ENCODE measurements at places on chromosomes 12 and 14. TPM values are rescaled to one million over a fixed set of nuclear protein-coding genes. Genes with fewer than 3 reads are reported as not detected.
A peak's percentile ranks its signal among the peaks of the same experiment; 100 is the strongest.

BCL11B gene
- 2.3 TPM for total RNA-seq

ACOT6 gene
- total RNA-seq, result not detected

PDE3A gene
- total RNA-seq, result 5.5 TPM

- DNase-seq, result no peak
- H3K36me3 ChIP-seq, result no peaks in the 10 kb centered on the region
- H3K27ac ChIP-seq, result no peak overlapping the region
- H3K27me3 ChIP-seq, result peaks cover 6% of the 10 kb centered on the region
These were observed 19.9 kb downstream of the COL2A1 start for GRCh38 chr12:47984331-47984801.

DNA sequence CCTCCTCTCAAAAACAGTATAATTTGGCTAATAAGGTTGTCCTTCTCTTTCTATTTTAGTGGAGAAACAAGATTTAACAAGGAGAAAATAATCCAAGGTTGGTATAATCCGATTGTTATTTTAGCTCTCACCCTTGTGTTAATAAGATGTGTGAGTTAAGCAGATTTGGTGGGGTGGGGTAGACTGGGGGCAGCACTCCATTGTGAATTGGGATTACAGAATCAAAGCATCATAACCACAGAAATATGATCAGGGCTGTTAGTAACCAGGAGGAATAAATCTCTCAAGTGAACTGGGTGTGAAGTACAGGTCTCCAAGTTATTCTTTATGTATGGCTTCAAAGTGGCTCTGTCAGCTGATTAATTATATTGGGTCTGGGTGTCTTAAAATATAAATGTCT, 10.2 kb downstream of the TIGAR start:
- H3K4me3 ChIP-seq, result no peak overlapping the region
- no peak overlapping the region for H3K27ac ChIP-seq
- H3K4me1 ChIP-seq, result no peaks in the 10 kb centered on the region
- H3K27me3 ChIP-seq, result no peaks in the 10 kb centered on the region

DNA sequence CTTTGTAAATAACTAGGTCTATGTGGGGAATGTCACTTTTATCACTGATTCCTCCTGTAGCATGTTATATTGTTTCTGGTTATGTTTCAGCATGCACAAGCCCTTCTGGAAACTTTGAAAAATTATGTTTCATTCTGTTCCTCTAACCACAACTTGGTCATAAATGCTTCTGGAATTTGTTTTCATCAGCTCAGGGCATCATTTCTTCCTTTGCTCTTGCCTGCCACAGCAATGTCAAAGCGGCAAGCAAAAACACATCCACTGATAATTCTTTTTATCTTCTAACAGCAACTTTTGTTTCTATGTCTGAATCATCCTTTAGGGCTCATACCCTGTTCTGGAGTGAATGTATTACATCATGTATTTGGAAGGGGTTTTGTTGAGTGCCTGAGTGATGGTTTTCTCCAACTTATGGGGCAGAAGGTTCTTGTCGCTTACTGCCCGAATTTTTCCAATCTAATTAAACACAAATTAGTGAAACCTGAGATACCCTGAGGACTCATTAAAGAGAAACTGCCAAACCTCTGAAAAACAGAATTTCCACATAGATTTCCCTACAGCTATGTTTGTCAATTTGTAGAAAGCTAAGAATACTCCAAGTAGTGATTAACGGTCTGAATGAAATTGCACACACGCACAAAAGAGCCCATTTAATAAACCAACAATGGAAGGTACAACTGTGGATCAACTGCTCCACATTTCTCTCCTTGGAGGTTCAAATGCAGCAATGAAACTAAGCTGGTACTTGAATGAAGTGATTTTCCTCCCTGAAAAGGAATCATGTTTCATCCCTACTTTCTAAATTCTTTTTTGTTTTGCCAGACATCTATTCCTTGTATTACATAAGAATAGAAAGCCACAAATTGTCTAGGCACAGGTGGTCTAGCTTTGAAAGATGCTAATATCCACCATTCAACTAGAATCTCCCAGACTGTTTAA, 173.5 kb upstream of the KRR1 start:
- H3K4me3 ChIP-seq, result no peak overlapping the region
- H3K27ac ChIP-seq, result no peak overlapping the region
- no peaks in the 10 kb centered on the region for H3K27me3 ChIP-seq
- no peaks in the 10 kb centered on the region for H3K4me1 ChIP-seq

DNA sequence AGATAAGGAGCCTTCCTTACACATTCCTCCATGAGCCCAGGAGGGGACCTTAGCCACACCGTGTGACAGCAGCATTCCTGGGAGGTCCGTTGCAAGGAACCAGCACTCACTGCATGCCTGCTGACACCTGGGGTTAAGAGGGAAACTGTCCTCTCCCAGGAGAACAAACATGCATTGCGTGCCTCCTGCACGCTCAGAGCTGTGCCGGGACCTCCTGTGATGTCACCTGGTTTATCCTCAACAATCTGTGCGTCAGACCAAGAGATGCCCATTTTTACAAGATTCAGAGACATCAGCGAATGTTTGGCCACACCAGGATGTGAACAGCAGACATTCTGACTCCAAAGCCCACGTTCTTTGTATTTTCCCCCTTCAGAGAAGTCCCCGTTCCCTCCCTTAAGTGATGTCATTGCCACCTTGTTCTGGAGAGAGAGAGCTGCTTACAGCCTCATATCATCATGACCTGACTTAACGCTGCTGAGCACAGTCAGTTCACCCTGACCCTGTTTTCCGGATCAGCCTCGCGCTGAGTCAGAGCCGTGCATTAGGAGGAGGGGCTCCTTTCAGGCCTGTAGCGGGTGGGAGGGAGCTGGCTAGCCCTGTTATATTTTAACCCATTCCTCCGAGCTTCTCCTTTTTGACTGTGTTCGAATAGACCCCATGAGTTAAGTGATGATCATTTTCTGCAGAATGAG, 36.2 kb downstream of the TMEM120B start:
- H3K36me3 ChIP-seq, result peaks cover 11% of the 10 kb centered on the region
- H3K4me3 ChIP-seq, result no peak overlapping the region
- peaks cover 9% of the 10 kb centered on the region for H3K4me1 ChIP-seq
- DNase-seq, result no peak

GRCh38 chr14:54718046-54718445, 151.1 kb downstream of the SAMD4A start:
- no peak overlapping the region for H3K27ac ChIP-seq
- H3K4me1 ChIP-seq, result peaks cover 22% of the 10 kb centered on the region
- H3K27me3 ChIP-seq, result no peaks in the 10 kb centered on the region
- H3K4me3 ChIP-seq, result no peak overlapping the region
- DNase-seq, result no peak

GRCh38 chr14:52259434-52259833, 8.1 kb upstream of the PTGDR start:
- H3K27ac ChIP-seq, result no peak overlapping the region
- H3K27me3 ChIP-seq, result no peaks in the 10 kb centered on the region
- H3K4me1 ChIP-seq, result no peaks in the 10 kb centered on the region
- no peak overlapping the region for H3K4me3 ChIP-seq
- DNase-seq, result no peak

GRCh38 chr12:55515696-55516095, 23.5 kb downstream of the OR6C68 start:
- H3K4me3 ChIP-seq, result no peak overlapping the region
- H3K27ac ChIP-seq, result no peak overlapping the region
- no peak for DNase-seq
- H3K4me1 ChIP-seq, result no peaks in the 10 kb centered on the region
- no peaks in the 10 kb centered on the region for H3K36me3 ChIP-seq
- H3K27me3 ChIP-seq, result no peaks in the 10 kb centered on the region

- H3K27ac ChIP-seq, result no peak overlapping the region
- DNase-seq, result no peak
- no peak overlapping the region for H3K4me3 ChIP-seq
- no peaks in the 10 kb centered on the region for H3K36me3 ChIP-seq
- H3K4me1 ChIP-seq, result no peaks in the 10 kb centered on the region
These were observed 64.0 kb upstream of the DIO2 start for GRCh38 chr14:80275208-80275850.

DNA sequence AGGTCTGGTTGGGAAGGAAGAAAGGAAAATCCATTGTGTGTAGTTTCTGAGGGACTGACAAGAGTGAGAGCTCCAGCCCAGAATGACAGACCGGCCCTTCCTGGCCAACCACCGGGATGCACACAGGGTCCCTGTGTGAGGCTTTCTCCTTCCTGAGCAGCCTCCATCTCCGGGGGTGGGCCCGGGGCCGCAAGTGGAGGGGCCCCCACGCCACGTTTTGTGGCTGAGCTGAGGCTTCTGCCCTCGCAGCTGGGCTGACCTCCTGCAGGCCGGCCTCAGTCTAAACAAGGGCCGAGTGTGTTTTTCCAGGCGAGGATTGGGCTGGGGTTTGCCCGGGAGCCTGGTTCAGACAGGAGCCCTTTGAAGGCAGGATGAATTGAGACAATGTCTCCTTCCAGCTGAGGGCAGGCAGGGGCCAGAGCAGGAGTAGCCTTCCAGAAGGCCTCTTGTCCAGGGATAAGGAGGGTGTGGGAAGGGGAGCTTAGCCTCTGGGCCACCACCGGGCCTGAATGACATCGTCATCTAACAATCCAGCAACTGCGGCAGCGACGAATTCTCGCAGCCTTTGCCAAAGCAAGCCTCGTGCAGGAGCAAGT, 96.5 kb upstream of the NCOR2 start:
- peaks cover 23% of the 10 kb centered on the region for H3K4me1 ChIP-seq
- H3K27me3 ChIP-seq, result no peaks in the 10 kb centered on the region
- DNase-seq, result no peak
- H3K27ac ChIP-seq, result no peak overlapping the region
- no peaks in the 10 kb centered on the region for H3K36me3 ChIP-seq

DNA sequence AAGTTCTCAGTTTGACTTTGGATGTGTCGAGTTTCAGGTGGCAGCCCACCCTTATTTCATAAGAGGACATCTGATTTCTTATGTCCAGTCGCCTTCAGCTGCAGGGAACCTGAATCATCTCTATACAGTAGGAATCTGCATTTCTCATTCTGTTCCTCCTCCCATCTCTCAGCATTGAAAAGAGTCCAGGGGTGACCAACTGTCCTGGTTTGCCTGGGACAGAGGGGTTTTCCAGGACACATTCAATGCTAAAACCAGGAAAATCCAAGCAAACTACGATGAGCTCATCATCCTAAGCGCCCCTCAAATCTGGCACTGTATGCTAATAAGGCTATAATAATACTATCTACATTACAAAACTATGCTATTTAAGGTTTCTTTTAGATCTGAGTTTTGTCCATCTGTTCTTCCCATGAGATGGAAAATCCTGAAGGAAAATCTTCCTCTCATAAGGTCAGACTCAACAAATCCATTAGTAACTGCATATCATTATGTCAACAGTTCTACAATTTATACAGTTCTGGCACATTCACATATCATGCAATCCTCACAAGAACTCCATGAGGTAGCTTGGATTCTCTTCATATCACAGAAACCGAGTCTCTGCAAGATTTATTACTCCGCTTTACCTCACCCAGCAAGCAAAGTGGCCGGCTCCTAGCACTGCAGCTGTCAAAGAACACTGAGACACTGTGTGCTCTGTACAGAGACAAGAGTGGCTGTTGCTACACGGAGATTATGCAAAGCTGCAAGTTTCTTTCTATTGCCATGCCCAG, 15.6 kb upstream of the CALM1 start:
- no peaks in the 10 kb centered on the region for H3K27me3 ChIP-seq
- peak overlapping the region; percentile 99 for H3K27ac ChIP-seq
- no peaks in the 10 kb centered on the region for H3K36me3 ChIP-seq
- H3K4me1 ChIP-seq, result peaks cover 23% of the 10 kb centered on the region
- H3K4me3 ChIP-seq, result no peak overlapping the region

- DNase-seq, result no peak
- H3K4me1 ChIP-seq, result no peaks in the 10 kb centered on the region
- H3K4me3 ChIP-seq, result no peak overlapping the region
These were observed 448.7 kb upstream of the OR4E1 start for GRCh38 chr14:22122227-22122818.

GRCh38 chr14:65231286-65231980, 129.1 kb upstream of the MAX start:
- H3K36me3 ChIP-seq, result no peaks in the 10 kb centered on the region
- no peaks in the 10 kb centered on the region for H3K27me3 ChIP-seq
- no peak overlapping the region for H3K4me3 ChIP-seq
- DNase-seq, result no peak
- H3K27ac ChIP-seq, result peak overlapping the region; percentile 67

- H3K36me3 ChIP-seq, result no peaks in the 10 kb centered on the region
- H3K4me3 ChIP-seq, result no peak overlapping the region
- H3K27me3 ChIP-seq, result peaks cover 23% of the 10 kb centered on the region
- no peaks in the 10 kb centered on the region for H3K4me1 ChIP-seq
- H3K27ac ChIP-seq, result no peak overlapping the region
- DNase-seq, result no peak
These were observed 229.5 kb upstream of the RTL1 start for GRCh38 chr14:101133068-101133467.

GRCh38 chr14:49538852-49539251, 47.3 kb downstream of the RPS29 start:
- H3K36me3 ChIP-seq, result no peaks in the 10 kb centered on the region
- DNase-seq, result no peak
- no peak overlapping the region for H3K27ac ChIP-seq

GRCh38 chr12:84624601-84625000, 288.0 kb downstream of the SLC6A15 start:
- H3K36me3 ChIP-seq, result no peaks in the 10 kb centered on the region
- no peak for DNase-seq
- H3K27ac ChIP-seq, result no peak overlapping the region
- no peaks in the 10 kb centered on the region for H3K4me1 ChIP-seq
- H3K27me3 ChIP-seq, result no peaks in the 10 kb centered on the region

DNA sequence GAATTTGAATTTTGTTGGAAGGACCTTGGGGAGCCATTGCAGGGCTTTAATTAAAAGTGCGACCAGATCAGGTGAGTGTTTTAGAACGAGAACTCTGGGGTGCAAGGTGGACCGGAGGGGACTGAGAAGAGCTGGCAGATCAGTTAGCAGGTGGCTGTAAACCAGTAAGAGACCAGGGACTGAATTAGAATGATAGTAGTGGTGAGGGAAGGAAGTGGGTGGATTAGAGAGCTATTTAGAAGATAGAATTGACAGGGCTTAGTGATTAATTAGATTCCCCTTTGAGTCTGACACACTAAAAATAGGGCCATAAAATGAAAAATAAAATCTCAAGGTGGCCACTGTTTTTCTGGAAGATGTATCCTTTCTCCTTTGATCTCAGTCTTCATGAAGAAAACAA, 44.8 kb downstream of the PLXNC1 start:
- DNase-seq, result no peak
- no peaks in the 10 kb centered on the region for H3K36me3 ChIP-seq
- H3K4me3 ChIP-seq, result no peak overlapping the region
- H3K27me3 ChIP-seq, result no peaks in the 10 kb centered on the region
- H3K27ac ChIP-seq, result no peak overlapping the region

- H3K4me1 ChIP-seq, result peaks cover 26% of the 10 kb centered on the region
- DNase-seq, result no peak
- peak overlapping the region; percentile 92 for H3K27ac ChIP-seq
- peak overlapping the region; percentile 94 for H3K4me3 ChIP-seq
- H3K27me3 ChIP-seq, result no peaks in the 10 kb centered on the region
- peaks cover 9% of the 10 kb centered on the region for H3K36me3 ChIP-seq
These were observed 739 bp upstream of the PPP2R5E start for GRCh38 chr14:63543826-63544406.

DNA sequence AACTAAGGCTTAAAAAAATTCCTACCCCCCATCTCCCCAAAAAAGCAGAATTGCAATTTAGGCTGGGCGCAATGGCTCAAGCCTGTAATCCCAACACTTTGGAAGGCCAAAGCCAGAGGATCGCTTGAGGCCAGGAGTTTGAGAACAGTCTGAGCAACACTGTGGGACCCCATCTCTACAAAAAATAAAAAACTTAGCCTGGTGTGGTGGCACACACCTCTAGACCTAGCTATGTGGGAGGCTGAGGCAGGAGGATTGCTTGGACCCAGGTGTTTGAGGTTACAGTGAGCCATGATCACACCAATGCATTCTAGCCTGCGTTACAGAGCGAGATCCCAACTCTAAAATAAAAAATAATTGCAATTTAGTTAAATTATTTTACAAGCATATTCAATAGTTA, 54.1 kb downstream of the CPM start:
- H3K27ac ChIP-seq, result no peak overlapping the region
- no peak overlapping the region for H3K4me3 ChIP-seq
- DNase-seq, result no peak
- peaks cover 35% of the 10 kb centered on the region for H3K36me3 ChIP-seq
